ENCODE measurements at places on chromosomes 11 and 22.

DNA sequence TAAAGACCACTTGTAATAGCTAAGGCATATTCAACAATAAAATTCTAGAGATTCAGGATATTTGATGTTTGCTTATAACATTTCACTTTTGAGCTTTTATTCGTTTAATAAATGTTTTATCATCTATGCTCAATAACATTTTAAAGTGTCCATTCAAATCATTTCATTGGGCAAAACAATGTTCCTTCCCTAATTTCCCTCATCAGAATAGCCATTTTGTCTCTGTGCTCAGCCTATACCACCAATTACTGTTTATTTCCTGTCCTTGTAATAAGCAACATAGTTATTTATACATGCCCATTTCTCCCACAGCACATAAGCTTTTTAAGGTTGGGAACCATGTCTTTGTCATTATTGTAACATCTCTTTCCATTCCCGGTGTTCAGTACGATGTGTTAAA is 1.3 kb upstream of the SC5D start:
- no peak for DNase-seq

DNA sequence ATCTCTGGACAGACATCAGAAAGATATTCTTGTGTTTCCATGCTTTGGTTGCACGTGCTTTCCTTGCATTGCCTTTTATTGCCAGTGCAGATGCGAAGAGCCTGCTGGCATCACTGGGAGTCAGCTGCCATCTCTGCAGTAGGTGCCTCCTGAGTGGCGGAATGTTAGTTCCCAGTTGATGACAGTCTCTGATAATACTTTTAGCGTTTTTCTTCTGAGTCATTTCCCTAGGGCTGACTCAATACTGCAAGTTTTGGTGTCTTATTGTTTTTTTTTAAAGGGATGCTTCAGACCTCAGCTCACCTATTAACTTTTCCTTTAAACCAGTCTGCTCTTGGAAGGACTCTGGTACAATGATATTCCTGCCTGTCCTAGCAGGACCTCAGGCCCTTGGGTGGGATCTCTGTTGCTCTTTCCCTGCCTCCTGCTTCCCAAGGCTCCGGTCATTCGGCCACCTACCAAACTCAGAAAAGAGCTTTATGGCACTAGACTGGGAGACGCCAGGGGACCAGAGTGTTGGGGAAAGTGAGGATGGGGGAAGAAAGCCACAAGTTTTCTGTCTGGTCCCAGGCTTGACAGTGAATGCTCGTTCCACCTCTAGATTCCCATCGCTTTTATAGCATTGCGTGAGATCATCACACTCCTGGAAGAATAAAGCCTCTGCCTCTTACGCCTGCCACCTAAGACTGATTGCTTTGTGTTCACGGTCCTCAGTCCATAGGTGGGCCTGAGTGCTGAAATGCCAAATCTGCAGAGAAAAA is 308.7 kb downstream of the DDX10 start:
- peak; percentile 81 for DNase-seq

GRCh38 chr22:26952004-26952403 is 294.6 kb downstream of the MIAT start:
- DNase-seq: no peak

DNA sequence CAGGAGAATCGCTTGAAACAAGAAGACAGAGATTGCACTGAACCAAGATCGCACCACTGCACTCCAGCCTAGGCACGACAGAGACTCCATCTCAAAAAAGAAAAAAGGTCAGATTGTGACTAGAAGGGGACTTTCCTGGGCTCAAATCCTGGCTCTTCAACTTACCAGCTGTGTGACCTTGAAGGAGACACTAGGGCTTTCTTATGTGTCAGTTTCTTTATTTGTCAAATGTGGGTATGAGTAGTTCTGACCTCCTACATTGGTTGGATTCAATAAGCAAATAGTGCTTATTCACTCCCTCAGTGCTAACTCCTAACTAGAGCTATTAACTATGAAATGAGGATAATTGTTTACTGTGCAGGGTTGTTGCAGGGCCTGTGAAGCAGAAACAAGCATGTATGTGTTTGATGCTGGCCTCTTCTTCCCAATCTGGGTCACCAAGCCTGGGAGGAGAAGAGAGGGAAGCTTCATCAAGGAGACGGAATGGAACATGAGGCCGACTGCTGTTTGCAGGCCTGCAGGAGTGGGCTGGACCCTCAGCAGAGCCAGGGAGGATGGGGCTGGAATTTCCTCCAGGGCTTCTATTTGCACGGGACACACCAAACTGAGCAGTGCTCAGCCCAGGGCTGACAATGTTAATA is 22.5 kb downstream of the RHOD start:
- no peak for DNase-seq

DNA sequence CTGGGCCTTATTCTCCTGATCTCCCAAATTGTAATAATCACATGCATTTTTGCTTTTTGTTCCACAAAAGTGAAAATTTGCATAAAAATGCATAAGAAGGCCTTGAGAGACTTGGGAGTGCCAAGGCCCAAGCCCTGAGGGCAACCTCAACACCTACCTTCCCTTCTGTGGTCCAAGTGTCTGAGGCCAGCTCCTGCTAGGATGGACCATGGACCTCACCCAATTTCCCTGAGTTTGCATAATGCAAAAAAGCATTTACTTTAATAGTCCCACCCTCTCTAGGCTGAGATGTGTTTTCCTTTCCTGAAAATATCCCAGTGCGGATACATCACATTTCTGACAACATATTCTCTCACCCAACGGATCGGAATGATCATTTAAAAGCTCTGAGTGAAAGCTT is 194.1 kb upstream of the TENM4 start:
- no peak for DNase-seq

DNA sequence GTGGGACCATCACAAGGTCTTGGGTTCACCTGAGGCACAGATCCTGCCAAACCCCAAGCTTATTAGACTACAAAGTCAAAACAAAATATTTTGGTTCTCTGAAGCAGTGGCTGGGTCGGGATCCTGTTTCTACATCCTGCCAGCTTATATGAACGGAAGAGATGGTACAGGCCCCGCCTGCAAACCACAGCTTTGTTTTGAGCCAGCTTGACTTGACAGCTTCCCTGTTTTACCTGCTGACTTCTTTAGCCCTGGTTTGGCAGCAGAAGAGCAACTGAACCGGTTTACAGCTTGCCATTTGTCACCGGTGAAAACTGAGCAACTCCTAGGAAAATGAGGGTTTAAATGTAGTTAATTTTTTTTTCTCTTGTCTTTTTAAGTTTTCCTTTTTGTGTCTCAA is 11.4 kb downstream of the PACS1 start:
- peak; percentile 59 for DNase-seq

- peak; percentile 66 for DNase-seq
Observed at GRCh38 chr11:96187822-96188221, 155.2 kb downstream of the MAML2 start.

GRCh38 chr11:2120359-2121100 is 18.7 kb downstream of the IGF2 start:
- DNase-seq: no peak

DNA sequence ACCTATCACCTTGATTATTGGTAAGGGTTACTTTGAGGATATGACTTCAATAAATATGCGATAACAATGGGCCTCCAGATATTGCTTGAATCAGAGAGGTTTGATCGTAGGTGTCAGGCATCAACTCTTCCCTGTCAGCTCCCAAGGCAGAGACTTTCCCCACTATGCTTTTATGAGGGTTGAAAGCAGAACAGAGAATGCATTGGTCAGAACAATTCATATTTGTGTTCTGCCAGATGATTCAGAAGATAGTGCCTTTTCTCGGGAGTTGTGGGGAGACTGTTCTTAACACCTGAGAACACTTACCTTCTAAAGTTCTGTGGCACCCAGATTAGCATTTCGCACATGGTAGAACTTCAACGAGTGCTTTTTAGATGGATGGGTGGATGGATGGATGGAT is 386.3 kb upstream of the CADM1 start:
- DNase-seq: no peak

- DNase-seq: peak; percentile 2
Observed at GRCh38 chr11:102914238-102915043, 39.7 kb upstream of the MMP12 start.

- no peak for DNase-seq
Observed at GRCh38 chr11:61356706-61357105, 5.0 kb downstream of the CYB561A3 start.

GRCh38 chr22:42991010-42991651 is 23.8 kb downstream of the PACSIN2 start:
- DNase-seq: peak; percentile 91

- no peak for DNase-seq
Observed at GRCh38 chr11:85922367-85922766, 67.2 kb downstream of the CCDC83 start.

- DNase-seq: no peak
Observed at GRCh38 chr11:112113539-112114457, 27.1 kb downstream of the SDHD start.

DNA sequence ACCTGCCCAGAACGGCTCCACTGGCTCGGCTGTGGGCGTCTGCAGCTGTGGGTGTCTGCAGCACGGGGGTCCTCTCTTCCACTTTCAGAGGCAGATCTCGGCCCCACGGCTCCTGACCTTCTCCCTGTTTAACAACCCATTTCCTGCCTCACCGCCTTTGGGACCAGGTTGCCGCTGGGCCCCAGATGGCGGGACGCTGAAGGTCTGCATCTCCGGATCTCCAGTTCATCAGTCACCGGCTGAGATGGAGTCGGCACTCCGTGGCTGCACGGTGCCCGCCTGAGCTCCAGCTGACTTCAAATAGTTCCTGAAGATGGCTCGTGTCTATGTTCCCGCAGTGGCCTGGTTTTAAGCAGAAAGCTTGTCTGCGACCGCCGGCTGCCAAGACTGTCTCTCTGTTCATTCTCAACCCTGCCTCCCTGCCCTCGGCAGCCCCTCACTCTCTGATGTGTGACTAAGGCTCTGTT is 475.9 kb downstream of the BRD1 start:
- no peak for DNase-seq

Data from SJSA1 (cell line).